ENCODE measurements at places on chromosomes 3 and 15.

- no peak for DNase-seq
Measured at GRCh38 chr3:55484801-55485791, 2.0 kb downstream of the WNT5A start.

- no peak for DNase-seq
Measured at GRCh38 chr15:78933187-78933822, 11.5 kb downstream of the CTSH start.

DNA sequence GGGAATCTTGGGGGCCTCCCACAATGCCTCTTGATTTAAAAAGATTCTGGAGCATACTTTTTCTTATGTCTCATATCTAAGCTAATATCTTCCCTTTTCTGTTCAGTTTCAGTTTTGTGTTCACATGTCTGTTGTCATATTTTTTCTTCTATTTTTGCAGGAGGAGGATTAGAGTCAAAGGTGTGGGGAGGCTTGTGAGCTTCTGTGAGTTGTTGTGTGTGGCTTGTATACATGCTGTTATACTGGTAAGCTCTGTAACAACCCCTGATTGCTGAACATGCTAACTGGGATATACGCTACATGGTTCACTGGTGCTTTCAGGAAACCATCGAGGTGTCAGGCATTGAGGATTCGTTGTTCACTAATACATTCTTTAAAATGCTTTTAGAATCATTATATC, 83.5 kb downstream of the SLC25A26 start:
- no peak for DNase-seq

DNA sequence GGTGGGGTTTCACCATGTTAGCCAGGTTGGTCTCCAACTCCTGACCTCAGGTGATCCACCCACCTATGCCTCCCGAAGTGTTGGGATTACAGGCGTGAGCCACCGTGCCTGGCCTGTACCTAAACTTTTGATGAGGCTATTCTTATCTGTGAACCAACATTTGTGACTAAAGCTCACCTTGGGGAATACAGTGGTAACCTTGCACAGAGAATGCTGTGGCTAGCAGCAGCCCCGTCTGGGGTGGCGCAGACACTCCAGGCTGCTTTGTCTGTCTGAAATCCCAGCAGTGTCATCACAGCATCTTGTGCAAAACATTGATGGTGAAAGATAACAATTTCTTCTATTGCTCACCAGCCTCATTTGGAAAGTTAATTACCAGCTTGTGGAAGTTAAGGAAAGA, 58.9 kb downstream of the CMTM8 start:
- DNase-seq = no peak

DNA sequence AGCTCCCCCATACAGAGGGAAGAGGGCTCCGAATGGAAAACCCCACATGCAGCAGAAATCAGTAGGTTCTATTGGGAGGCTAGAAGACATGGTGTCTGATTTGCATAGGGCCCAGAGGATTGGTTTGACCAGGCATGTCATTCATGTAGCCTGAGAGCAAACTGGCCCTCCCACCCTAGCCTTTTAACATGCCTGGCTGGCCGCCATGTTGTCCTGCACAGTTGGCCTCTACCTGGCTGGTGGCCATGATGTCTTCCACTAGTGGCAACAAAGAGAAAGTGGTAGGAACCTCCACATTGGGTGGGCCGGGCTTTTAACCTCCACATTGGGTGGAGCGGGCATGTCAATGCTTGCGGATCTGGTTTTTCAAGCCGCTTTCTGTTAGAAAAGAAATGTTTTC, 312.1 kb downstream of the TAFA4 start:
- DNase-seq = no peak

DNA sequence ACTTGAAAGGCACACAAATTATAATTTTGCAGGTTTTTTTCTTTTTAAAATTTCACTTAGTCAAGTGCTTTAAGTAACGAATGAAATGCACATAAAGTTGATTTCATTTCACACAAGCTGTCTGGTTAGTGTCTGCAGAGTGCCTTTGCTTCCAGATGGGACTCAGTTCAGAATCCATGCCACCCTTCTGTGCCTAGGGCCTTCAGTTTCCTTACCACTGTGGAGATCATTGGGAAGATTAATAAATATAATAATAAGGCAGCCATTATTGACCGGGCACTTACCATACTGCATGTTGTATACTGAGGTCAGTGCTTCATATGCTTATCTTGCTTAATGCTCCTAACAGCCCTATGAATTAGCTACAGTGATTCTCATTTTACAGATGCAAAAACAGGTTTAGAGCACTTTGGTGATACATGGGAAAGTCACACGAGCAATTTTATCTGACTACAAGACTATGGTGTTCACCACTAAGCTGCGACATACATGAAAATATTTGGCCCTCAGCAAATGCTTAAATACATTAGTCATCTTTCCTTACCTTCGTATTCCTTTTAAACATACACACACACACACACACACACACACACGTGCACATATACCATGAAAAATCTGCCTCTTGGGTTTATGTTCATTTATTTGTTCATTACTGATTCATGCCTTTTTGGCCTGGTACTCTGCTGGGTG, 3.1 kb downstream of the NMNAT3 start:
- DNase-seq = no peak

DNA sequence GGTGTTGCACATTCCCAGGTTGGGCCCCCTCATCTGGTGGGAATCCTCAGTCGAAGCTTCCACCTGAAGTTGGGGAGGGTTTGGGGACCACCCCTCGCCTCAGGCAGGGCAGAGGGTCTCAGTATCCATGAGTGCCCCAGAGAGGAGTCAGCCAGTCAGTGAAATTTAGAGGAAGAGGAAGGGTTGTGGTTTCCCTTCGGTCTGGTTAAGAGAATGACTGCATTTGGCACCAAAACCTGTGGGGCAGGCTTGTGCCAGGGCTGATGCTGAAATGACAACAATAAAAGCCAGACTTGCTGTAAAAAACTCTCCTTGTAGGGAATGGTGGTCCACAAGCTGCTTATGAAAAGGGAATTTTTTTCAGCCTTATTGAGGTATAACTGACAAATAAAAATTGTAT, 22.6 kb downstream of the LMCD1 start:
- DNase-seq = no peak

DNA sequence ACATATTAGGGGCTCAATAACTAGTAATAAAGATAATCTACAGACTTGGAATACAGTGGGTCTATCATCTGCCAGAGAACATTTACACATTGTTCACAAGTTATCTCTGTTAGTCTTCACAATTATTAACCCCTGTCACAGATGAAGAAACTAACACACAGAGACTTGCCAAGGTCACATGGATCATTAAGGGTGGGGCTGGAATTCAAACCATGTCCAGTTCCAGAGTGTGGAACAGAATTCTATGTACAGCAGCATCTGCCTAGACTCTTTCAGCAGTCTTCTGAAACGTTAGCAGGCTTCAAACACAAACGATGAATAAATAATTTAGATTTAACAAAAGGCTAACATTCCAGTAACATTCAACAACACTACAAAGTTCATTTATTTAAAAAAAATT, 673.9 kb upstream of the NR2F2 start:
- no peak for DNase-seq

- no peak for DNase-seq
Measured at GRCh38 chr15:100761290-100761935, 118.2 kb upstream of the ALDH1A3 start.

All from NT2/D1 (cell line).